GM12864 (cell line): ENCODE measurements at places on chromosomes 3 and 15.

GRCh38 chr3:78659386-78659987 lies 1108.3 kb downstream of the ROBO1 start:
- DNase-seq = peak; percentile 10

- no peak for DNase-seq
These were observed 607.5 kb upstream of the ROBO2 start for GRCh38 chr3:76432396-76432795.

DNA sequence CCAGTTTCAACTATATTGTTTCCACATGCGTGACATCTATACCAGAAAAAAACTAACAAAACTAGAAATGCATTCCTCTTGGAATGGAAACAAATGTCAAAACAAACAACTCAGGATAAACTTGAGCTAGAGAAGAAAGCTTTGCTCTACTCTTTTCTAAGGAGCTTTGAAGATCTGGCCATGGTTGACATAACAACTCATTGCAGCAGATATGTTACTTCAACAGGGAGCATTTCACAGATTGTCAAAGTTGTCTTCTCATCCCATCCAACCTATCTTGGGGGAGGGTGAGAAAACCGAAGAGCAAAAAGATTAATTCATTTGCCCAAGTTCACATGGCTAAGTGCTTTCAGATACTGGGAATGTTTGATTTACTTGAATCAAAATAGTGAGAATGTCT lies 484.4 kb downstream of the CNTN4 start:
- DNase-seq = no peak

DNA sequence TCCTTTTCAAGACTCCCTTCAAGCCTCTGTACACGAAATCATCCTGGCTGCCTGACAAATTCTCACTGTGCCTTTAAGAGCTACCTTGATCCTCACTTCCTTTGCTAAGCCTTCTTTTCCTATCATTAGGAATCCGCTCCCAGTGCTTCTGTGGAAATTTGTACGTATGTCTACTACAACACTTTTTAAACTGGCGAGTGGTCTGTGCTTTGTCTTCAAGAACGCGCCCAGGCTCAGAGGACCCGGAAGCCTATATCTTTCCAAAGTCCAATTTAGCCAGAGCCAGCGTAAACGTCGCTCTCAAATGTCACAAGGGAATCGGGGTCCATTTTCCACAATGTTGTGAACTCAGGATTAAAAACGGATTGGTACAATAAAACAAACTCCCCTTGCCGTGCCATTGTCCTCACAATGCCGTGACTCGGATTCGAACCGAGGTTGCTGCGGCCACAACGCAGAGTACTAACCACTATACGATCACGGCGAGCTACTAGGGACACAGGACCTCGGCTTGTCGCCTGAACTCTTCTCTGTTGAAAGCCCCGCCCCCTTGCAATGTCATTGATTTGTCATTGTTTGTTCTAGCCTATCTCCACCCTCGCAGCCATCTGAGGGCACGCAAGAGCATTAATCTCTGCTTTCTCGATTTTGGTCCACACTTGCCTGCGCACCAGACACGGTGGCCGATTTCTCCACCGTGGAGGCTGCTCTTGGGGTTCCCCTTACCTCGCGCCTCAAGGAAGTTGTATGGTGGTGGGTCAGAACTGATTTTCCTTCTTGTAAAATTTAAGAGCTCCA lies 12.4 kb upstream of the SHF start:
- DNase-seq = peak; percentile 89

DNA sequence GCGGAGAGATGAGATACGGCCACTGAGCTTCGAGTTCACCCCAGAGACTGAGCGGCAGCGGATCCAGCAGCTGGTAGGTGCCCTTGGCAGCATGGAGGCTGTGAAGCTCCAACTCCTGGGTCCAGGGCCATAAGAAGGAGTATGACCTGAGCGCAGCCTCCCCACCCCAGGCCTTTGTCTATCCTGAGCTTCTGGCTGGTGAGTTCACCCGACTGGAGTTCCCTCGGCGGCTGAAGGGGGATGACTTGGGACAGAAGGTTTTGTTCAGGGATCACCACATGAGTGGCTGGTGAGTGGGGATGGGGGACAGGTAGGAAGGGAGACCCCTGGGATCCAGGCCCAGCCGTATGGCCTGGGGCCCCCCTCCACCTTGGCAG lies 2.6 kb downstream of the PPM1M start:
- DNase-seq = no peak

GRCh38 chr3:153289334-153289808 lies 127.3 kb downstream of the RAP2B start:
- no peak for DNase-seq

- no peak for DNase-seq
These were observed at the start of gene FBXL22 for GRCh38 chr15:63597038-63597790. Gene FBXL22 (plus strand): TSS chr15:63597387. CDS start chr15:63597393, 6 bp downstream.
